ENCODE measurements at places on chromosomes 2 and 18.

DNA sequence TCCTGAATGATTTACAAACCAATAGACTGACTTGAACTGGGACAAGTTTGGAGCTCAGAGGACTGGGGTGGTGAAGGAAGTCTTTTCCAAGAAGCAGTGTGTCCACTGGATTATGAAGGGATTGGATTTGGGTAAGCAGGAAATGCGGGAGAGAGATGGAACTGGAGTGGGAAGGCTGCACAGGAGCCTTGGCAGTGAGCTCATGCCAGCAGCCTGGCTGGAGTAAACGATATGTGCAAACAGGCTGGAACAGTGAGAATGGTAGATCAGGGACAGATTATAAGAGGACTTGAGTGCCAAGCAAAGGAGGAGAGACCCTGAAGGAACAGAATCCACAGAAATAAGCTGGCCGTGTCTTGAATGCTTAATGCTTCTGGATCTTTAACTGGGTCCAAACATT is 121.9 kb upstream of the GATA6 start:
- no peak for DNase-seq

DNA sequence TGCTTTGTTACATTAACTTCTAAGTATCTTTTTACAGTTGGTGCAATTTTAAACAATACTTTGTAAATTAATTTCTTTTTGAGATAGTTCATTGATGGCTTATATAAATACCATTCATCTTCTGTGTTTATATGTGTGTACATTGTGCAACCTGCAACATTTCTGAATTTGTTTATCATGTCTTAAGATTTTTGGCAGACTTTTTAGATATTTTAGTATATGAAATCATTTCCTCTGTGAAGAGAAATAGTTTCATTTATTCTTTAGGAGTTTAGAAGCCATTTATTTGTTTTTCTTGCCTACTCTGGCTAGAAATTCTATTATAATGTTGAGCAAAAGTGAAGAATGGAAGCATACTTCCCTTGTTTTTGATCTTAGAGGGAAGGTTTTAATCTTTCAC is 337.8 kb upstream of the DSEL start:
- no peak for DNase-seq

GRCh38 chr2:239598011-239598731 is 197.4 kb upstream of the HDAC4 start:
- no peak for DNase-seq

DNA sequence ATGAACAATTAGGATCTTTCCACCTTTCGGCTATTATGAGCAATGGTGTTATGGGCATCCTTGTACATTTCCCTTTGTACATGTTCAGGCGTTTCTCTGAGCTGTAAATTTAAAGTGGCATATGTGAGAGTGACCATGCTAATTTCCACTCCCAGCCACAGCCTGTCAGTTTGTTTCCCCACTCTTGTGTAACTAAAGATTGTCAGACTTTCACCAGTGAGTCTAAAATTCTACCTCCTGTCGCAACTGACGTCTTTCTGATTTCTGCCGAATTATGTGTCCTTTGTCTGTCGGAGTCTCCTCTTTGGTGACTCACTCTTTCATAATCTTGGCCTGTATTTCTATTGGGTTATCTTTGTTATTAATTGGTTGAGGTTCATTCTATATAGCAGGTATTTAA is 50.7 kb downstream of the TRAPPC12 start:
- DNase-seq: no peak

DNA sequence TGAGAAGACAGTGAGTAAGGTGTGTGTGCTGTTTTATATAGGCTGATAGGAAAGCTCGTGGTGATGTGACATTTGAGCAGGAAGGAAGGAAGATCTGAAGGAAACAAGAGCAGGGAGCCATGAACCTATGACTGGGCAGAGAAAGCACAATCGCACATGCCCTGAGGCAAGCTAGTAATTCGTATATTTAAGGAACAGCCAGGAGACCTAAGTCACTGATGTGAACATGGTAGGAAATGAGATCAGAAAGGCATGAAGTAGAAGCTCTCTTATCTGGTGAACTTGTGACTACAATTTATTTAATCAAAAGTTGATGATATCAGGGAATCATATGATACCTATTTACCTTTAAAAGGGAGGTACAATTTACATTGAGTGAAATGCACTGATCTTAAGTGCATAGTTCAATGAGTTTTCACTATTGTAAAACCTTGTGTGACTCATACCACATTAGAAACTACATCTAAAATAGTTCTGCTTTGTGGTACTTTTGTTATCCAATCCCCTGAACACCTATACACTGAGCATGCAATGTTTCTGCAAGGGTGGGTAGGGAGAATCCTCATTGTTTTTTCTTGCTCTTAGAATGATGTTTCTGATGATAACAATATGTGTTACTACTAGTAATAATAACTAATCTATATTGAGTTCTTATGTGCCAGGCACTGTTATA is 67.5 kb downstream of the GALNT13 start:
- DNase-seq: no peak

- no peak for DNase-seq
Observed at GRCh38 chr2:230891064-230891463, 26.3 kb downstream of the ITM2C start.

Data from CD8-positive, alpha-beta T cell (primary cell).